ENCODE measurements at places on chromosomes 1 and 21.

- no peak for DNase-seq
Measured at GRCh38 chr1:60875138-60875537, 207.2 kb upstream of the NFIA start.

- DNase-seq, result no peak
Measured at GRCh38 chr1:230596306-230596705, 46.0 kb upstream of the COG2 start.

DNA sequence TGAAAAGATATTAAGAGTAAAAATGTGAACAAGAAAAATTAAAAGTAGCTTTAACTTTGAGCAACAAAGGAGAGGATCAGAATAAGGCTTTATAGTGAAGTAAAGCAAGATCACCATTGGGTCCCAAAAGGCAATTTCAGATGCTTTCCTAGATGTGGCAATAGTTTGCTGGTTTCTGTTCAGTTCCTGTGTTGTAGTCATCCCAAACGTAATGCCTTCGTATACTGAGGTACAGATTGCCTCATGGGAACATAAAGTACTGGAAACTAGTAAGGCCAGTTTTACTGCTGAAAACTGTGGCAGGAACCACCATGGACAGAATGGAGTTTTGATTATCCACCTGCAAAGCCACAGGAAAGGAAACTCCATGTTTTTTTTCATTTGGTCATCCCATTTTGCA lies 283.5 kb upstream of the SGIP1 start:
- no peak for DNase-seq

GRCh38 chr21:27244776-27245175 lies 277.9 kb upstream of the ADAMTS5 start:
- DNase-seq, result no peak

DNA sequence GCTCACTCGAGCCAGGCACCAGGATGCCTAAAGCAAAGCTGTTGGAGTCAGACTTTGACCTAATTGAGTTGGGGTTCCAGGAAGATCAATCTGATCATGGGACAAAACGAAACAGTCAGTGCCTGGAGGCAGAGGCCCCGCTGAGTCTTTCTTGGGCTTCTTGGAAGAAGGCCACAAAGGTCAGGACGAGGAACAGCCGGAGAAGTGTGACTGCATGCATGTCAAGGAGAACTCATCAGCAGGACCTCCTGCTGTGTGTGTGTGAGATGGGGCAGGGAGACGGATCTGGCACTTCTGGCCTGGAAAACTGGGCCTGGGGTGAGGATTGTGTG lies 190.8 kb downstream of the CAMTA1 start:
- DNase-seq, result no peak

DNA sequence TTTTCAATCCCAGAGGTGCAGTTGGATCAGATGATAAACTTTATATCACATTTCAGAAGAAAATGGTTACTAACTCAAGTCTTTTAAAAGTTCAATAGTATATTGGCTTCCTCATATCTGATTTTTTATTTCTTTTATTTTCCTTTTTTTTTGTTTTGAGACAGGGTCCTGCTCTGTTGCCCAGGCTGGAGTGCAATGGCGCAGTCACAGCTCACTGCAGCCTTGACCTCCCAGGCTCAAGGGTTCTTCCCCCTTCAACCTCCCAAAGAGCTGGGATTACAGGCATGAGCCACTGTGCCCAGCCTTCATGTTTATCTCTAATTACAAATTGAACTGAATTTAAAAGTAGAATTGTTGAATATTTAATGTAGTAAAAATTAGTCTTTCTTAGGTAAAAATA lies 13.9 kb downstream of the FLVCR1 start:
- DNase-seq, result no peak

DNA sequence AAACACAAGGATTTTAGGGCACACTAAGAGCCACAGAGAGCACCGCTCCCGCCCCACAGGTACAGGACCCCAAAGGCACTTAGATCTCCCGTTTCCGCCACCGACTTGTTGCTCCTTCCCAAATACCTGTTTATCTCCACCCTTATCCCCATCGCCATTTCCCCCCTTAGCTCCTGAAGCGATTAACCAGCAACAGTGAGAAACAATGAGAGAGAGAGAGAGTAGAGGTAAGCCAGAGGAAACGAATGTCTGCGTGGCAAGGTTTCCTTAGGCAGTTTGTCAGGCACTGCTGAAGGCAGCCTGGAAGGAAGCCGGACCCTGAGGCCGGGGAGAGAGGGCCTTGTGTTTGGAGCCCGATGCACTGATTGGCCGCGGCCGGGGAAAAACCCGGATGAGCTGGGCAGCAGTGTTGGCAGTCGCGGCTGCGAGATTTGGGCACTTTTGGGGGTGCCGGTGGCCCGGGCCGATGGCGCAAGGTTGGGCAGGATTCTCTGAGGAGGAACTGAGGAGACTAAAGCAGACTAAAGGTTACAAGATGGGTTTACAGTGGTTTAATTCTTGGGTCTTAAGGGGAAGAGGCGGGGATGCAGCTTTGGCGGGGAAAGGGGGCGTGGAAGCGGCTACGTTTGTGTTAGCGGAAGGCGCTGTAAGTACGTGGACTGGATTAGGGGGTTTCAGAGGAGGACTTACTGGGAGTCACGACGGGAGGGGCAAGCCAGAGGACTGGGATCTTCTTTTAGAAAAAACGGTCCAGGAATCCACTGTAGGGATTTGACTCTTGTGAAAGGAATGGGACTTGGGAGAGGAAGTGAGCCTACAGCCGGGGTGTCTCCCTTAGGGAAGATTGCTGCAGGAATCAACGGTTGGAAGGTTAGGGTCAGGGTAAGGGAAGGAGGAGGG lies at the start of gene GORAB:
GORAB (plus strand) TSS at position 409 of the 900 bp plus-strand sequence; CDS start at position 467, 58 bp downstream.
- DNase-seq, result peak; percentile 97

GRCh38 chr1:72122099-72122880 lies 160.0 kb downstream of the NEGR1 start:
- peak; percentile 25 for DNase-seq

GRCh38 chr1:234562334-234562733 lies 47.6 kb downstream of the IRF2BP2 start:
- no peak for DNase-seq

DNA sequence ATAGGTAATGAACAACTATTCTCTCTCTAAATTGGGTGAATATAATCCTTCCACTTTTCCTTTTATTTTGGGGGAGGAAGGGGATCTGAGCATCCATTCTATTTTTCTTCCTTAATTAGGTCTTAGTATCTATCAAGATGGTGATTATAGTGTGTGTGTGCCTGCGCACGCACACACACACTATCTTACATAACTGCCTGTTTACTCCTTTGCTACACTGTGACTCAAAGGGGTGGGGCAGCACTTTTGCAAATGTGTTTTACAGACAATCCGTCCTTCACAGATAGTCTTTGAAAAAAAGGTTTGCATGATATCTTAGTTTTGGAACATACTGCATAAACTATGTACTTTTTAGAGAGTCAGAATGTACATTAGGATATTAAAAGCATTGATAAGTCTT lies 191.5 kb downstream of the SDCCAG8 start:
- DNase-seq, result no peak

GRCh38 chr1:209106861-209107260 lies 476.7 kb upstream of the CAMK1G start:
- no peak for DNase-seq

DNA sequence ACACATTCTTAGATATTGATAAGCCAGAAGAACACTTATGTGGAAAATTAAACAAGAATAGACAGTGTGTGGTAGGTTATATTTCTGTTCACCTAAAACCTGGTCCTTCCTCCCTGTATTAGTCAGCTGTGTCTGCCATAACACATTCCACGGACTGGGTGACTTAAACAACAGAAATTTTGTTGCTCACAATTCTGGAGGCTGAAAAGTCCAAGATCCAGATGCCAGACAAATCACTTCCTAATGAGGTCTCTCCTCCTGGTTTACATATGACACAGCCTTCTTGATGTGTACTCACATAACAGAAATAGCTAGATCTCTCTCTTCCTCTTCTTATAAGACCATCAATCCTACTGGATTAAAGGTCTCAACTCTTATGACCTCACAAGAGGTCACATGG lies 25.7 kb downstream of the JMJD4 start:
- no peak for DNase-seq

DNA sequence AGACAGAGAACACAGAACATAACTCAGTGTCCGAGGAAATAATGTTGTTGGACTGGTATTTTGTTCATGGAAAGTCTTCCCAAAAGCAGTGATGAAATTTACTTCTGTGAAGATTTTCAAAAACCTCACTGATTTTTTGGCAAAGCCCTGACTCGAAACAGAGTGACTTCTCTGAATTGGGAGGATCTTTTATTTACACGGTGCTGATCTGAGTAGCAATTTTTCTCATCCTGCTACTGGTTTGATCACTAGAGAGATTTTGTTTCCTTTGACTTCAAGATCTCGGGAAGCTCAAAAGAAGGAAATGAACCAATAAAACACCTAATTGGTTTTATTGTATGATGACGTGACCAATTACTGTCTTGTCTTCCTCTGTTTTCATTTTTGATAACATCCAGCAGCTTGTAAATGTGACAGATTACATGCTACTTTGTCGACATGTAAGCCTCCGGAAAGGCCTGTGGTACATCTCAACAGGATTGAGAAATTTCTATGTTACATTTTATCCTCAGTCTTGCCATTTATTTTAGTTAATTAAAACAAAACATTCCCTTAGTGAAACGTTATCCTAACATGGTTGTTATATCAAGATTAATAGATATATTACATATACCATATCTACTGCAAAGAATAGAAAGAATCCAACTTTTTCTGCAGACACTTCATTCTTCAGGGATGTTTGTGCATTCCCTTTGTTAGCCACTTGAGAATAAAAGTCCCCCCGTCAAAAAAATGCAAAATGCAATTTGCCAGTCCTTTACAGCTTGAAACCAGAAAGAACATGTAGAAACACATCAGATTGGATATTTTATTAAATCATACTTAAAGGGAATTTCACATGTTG lies 42.8 kb upstream of the IFI44L start:
- no peak for DNase-seq

DNA sequence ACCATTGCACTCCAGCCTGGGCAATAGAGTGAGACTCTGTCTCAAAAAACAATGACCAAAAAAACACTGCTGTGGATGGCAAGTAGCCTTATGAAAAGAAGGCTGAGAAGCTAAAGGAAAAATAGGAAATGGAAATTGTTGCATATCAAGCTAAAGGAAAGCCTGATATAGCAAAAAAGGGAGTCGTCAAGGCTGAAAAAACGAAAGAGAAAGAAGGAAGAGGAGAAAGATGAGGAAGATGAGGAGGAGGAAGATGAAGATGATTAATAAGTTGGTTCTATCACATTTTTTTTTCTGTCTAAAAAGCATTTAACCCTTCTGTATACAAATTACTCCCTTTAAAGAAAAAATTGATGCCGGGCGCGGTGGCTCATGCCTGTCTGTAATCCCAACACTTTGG lies 10.2 kb upstream of the PRDX1 start:
- no peak for DNase-seq

DNA sequence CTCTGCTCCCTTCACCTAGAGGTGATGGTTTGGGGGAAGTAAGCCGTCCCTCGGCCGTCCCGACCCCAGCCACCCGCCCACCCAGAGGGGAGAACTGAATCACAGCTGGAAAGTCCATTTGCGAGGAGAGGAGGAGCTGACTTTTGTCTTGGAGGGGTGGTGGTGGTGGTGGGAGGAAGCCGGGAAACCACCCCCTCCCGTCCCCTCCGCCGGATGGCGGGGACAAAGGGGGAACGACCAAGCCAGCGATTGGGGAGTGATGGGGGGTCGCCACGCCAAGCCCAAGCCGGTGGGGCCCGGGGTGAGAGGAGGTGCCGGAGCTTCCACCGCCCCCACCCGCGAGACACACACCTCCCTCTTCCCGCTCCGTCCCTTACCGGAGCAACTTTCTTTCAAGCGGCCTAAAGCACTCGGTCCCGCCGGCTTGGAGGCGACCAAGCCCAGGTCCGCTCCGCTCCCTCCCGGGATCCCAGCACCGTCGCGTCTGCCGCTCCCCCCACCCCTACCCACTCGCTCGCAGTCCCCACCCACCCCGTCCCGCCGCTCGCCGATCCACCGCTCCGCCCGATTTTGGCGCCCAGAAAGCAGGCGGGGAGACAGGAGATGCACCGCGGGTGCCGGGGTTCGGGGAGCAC lies 540 bp downstream of the ARHGEF2 start:
- peak; percentile 70 for DNase-seq

- DNase-seq, result peak; percentile 98
Measured at GRCh38 chr1:11802973-11803885, 2.5 kb downstream of the MTHFR start.

GRCh38 chr1:20727746-20728316 lies 4.7 kb downstream of the SH2D5 start:
- DNase-seq, result no peak

- DNase-seq, result peak; percentile 56
Measured at GRCh38 chr1:74733604-74734484, 892 bp downstream of the TYW3 start.

DNA sequence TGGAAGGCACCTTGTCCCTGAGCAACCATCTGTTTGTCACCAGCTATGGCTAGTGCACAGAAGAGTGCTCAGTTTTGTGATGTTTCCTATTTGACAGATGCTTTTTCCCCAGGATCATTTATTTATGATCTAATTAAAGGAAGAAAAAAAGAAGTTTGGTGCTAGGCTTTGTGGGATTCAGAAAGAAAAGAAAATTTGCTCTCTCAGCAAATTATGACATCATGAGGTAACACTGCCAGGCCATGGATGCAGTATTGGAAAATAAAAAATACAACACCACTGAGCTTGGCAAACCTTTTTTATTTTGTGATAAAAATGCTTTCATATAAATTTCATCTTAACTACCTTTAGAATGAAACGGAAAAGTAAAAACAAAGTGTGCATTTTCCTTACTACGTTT lies 15.5 kb upstream of the ADAM30 start:
- DNase-seq, result no peak

DNA sequence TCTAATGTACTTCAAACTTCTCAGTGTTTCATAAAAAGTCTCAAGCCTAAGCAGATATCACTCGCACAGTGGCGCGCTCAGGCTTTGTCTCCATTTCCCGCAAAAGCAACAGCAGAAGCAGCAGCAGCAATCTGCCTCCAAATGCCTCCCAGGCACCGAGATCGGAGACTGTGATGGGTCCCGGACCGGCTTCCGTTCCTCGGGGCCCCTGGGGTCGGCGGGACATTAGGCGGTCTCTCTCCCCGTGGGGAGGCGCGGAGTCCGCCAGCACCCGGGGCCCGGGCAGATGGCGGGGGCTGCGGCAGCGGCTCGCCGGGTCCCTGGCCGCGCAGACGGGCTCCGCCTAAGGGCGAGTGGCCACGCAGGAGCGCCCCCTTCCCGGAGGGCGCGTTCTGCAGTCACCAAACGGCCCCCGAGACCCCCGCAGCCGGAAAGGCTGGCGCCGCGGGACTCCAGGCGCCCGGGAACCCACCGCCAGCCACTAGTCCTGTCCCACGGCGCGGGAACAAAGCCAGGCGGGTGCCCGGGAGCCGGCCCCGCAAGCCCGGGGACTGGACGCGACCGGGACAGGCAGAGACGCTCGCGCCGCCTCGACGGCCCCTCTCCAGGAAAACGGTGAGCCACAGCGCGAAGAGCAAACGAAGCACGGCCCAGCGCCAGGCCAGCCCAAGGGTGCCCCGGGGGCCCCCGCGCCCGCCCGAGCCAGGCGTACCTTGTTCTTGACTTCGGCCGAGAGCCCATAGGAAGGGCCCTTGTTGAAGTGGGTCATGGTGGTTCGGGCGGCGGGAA lies 590 bp downstream of the CNN3 start:
- DNase-seq, result peak; percentile 85

Data from kidney (tissue), 22 donors.